KBM-7 (cell line): ENCODE measurements at places on chromosomes 7 and 10.

GRCh38 chr10:119516381-119517234 lies 25.9 kb downstream of the RGS10 start:
- DNase-seq = peak; percentile 89

- DNase-seq = no peak
Observed at GRCh38 chr10:127832501-127832900, 60.2 kb downstream of the CLRN3 start.

DNA sequence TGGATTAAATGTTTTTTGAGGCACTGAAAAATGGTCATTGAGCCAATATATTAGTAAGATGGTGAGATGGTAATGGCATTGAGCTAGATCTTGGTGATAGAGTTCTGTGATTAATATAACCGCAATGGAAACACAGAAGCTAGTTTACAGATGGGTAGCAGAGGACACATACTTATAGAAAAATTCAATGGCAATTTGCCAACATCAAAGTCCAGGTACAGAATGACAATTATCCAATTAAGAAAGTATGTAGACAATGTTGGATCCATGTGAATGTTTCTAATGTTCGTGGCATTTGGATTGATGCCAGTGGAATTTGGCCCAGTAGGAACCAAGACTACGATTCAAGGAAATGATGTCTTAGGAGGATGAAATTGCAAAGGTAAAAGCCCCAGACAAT lies 187.8 kb downstream of the GNAT3 start:
- DNase-seq = no peak

DNA sequence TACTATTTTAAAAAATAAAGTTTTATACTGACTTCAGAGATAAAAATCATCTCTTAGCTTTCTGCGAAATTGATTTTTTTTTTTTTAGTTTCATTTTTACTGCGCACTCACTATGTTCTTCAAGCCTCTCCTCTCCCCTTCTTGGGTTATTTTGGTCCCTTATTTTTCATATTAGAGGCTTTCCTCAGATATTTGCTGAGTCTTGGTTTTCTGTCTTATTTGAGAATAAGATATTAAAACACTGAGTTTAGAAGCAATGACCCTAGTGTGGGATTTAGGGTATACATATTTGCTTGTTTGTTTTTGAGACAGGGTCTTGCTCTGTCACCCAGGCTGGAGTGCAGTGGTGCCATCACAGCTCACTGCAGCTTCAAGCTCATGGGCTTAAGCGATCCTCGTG lies 59.9 kb downstream of the SND1 start:
- no peak for DNase-seq

DNA sequence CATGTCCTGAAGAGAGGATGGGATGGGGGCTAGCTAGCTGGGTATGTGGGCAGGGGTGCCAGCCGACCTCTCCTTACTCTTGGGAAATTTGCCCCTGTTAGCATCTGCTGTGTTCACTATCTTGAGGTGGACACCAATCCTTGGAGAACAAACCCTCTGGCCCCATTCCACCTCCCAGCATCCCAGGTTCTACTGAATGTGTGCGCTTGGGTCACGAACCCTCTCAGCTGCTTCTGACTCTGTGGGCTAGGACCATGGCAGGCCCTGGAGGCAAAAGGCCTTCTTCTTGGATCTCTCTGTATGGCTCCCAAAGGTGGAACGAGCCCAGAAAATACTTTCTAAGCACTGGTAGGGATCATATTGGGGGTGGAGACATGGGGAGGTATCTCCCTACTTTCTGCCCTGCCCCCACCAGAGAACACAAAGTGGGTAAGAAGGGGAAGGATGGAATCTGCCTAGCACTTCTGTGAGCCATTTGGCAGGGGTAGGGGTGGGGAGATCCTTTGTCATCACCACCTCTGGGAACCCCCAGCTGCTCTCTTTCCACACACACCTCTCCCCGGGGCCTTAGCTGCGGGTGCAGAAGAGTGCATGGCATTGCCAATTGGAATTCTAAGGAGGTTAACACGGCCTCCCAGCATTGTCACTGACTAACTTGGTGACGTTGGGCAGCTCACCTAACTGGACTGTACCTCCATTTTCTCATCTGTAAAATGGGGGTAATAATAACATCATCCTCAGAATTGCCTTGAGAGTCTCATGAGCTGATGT lies 7.7 kb downstream of the UNC5B start:
- no peak for DNase-seq

- DNase-seq = peak; percentile 0
Observed at GRCh38 chr7:32298408-32299132, 191.6 kb downstream of the LSM5 start.

GRCh38 chr10:124224331-124225028 lies 131.1 kb upstream of the CHST15 start:
- no peak for DNase-seq

DNA sequence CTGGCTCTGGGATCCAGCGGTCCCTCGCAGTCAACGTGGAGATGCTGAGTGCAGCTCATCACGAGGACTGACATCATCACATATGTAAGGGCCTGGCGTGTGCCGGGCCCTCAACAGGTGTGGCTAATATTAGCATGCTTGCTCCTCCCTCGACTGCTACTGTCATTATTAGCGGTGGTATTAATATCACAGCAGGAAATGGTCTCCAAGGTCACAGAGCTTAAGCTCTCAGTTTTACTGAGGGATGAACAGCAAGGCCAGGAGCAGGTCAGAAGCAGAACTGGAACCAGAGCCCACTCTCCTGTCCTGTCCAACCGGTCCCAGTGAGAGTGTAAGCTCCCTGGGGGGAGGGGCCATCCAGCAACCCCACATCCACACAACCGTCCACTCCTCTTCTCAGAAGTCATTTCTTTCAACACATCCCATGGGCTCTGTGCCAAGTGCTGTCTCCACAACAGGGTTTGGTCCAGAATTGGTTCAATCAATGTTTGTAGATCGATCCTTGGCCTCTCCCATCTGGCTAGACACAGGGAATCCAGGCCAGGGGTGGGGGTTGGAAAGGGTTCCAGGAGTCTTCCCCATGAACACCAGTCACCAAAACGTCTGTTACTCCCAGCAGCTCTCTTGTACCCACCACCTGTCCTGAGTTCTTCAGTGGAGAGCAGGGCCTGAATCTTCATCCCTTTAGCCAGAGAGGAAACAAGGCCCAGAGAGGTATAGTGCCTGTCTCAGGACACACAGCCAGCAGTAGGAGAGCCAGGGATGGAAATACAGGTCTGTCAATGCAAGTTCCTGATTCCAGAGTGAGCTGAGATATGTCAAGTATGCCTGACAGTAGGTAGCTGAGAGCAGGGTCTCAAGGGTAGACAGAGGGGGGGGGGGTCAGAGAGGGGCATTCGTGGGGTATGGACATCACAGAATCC lies 45.3 kb upstream of the ZMIZ1 start:
- no peak for DNase-seq

DNA sequence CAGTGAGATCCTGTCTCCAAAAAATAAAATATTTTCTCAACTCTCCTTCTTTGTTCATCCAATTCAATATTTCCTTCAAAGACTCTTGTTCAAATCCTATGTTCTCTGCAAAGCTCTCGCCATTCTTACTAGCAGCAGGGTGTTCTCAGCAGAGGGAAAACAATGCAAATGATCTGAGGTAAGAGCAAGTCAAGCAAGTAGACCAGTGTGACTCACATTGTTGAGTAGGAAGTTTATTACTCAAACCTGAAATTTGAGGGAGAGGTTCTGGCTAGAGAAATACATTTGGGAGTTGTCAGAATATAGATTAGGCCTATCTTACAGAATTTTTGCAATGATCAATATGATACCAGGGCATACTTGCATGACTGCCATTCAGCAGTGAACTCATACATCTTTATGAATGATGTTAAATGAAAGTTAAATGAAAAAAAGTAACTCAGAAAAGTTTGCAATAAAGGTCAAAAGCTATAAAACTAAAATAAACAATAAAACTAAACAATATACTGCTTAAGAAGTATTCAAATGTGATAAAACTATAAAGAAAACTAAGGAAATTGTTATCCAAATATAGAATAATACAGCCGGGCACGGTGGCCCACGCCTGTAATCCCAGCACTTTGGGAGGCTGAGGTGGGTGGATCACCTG lies 5.8 kb downstream of the IDE start:
- DNase-seq = no peak

DNA sequence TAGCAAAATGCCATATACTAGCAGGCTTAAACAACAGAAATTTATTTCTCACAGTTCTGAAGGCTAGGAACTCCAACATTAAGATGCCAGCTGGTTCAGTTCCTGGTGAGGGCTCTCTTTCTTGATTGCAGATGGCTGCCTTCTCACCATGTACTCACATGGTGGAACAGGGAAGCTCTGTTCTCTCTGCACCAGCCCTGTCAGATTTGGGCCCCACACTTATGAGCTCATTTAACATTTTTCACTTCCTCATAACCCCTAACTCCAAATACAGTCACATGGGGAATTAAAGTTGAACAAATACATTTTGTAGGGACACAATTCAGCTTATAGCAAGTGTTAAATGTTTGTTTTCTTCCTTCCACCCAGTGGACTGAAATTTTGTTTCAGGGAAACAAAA lies 218.6 kb upstream of the TAC1 start:
- no peak for DNase-seq

GRCh38 chr7:77465256-77465655 lies 49.1 kb upstream of the GSAP start:
- DNase-seq = no peak

- DNase-seq = no peak
Observed at GRCh38 chr10:11331046-11331577, 280.3 kb downstream of the USP6NL start.

- no peak for DNase-seq
Observed at GRCh38 chr10:133487085-133487484, 33.3 kb downstream of the SCART1 start.

GRCh38 chr7:34622182-34622581 lies 35.8 kb upstream of the NPSR1 start:
- DNase-seq = no peak

DNA sequence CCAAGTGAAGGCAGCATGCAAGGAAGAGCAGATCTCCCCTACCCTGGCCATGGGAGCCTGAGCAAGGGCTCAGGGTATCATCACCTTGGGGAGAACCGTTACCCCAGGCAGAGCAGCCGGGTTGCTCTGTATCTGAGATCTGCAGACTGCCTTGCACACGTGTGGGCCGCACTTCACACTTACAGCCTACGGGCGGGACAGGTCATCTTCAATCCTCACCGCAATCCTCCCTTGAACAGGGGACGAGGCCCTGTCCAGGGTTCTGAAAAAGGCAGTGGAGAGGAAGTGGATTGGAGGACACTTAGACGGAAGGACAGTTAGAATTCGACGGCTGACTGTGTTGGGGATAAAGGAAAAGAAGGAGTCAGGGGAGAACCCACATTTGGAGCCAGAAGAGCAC lies 51.4 kb downstream of the NPS start:
- DNase-seq = no peak

- DNase-seq = peak; percentile 73
Observed at GRCh38 chr10:119079599-119080520, 757 bp downstream of the EIF3A start.
